ENCODE measurements at places on chromosomes 5 and 9.

- no peak for DNase-seq
Observed at GRCh38 chr5:6850106-6850432, 136.8 kb downstream of the TENT4A start.

DNA sequence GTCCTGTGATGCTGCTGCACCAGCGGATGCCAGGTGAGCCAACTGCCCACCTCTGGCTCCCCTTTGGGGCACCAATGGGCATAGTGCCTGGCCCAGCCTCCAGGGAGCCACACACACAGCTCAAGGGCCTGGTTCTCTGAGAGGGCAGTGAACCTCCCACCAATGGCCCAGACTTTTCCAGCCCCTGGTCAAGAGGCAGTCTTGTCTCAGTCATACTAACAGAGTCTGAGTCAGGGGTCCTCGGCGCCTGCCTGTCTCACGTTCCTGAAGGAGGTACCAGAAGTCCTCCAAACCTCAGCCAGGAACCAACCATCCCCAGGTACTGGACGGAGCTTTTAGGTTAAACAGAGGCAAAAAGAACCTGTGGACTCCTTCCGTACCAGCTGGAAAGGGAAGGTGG lies 121.1 kb downstream of the C5orf15 start:
- DNase-seq: no peak

GRCh38 chr5:177100714-177101121 lies 14.0 kb downstream of the FGFR4 start:
- DNase-seq: no peak

DNA sequence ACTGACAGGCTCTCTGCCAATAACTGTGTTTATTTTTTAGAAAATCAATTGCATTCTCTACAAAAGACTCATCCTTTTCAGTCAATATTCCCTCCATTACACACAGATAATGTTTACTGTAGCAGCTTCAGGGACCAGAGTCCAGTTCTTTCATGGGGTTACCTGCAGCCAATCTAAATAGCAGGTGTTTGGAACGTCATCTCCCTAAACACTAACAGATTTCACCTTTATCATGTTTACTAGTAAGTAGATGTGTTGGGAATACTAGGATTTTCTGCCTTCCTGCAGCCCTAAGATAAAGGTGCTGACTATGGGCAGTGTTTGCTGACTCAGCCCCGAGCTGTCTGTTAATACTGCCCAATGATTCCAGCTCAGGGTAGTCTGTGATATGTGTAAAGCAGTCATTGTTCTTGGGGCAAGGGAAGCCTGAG lies 447.0 kb downstream of the KIF4B start:
- no peak for DNase-seq

DNA sequence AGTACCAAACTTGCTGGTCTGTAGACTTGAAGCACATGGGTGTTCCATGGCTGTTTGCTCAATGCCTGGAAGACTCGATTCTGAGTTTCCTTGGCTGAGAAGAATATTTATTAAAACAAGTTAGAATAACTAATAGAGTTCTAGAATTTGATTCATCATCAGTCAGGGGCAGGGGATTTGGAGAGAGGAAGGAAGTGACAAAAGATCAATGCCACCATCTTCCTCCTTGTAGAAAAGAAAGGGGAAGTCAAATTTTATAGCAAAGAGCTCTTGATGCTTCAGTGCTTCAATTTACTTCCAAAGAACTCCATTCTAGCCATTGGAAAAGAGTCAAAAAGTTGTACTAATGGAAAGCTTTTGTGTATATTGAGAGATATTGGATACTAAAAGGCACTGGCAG lies 236.3 kb downstream of the MCTP1 start:
- DNase-seq: no peak

GRCh38 chr9:101462558-101462957 lies 27.0 kb upstream of the ALDOB start:
- DNase-seq: no peak

DNA sequence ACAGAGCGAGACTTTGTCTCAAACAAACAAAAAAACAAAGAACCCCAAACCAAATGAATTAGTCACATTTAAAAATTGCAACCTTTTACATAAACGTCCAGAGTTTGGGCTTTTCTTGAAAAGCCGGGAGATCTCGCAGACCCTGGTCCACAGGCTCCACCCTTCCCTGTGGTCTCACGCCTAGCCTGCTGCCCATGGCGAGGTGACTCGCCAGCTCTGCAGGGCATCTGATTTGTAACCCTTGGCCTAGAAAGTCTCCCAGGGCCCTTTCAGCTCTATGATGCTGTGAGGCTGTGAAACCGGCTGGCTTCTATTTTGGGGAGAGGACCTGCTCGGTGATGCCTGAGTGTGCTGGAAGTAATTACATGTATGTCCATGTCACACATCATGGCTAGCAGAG lies 44.7 kb upstream of the PHYKPL start:
- no peak for DNase-seq

GRCh38 chr9:72636621-72637020 lies 115.2 kb downstream of the TMC1 start:
- no peak for DNase-seq

GRCh38 chr5:2557435-2557834 lies 194.0 kb downstream of the IRX2 start:
- DNase-seq: no peak

GRCh38 chr5:102681403-102681983 lies 73.6 kb upstream of the PAM start:
- peak; percentile 30 for DNase-seq

DNA sequence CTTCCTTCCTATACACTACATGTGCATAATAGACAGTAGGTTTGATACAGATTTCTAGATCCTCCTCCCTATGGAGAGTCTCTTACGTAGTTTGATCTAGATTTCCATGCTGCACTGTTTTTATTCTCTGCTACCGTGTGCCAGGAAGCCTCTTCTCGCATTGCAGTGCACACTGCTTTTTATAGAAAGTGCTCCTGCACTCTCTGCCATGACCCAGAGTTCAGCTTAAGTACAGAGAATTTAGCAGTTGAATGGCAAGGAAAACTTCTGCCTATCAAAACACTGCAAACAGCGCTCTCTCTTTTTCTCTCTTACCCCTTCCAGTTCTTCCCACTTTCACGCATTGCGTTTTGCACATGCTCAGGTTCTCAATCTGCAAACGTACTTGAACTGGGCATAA lies 187.4 kb downstream of the ARHGAP26 start:
- no peak for DNase-seq

DNA sequence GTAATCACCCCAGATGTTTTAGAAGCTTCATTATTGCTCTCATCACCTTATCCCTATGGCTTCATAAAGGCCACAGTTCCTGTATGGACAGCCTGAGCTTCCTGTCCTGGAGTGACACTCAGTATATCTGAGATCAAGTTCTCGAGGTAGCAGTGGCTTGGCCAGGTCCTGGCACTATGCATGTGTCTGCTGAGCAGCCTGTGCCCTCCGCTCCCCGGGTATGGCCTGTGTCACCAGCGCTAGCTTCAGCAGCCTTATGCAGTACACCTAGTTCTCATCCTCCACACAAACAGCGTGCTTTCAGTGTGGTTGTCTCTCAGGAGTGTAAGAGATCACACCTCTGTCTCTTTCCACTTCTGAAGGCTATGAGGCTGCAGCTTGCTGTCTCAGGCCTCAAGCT lies 514.7 kb downstream of the DIRAS2 start:
- no peak for DNase-seq

DNA sequence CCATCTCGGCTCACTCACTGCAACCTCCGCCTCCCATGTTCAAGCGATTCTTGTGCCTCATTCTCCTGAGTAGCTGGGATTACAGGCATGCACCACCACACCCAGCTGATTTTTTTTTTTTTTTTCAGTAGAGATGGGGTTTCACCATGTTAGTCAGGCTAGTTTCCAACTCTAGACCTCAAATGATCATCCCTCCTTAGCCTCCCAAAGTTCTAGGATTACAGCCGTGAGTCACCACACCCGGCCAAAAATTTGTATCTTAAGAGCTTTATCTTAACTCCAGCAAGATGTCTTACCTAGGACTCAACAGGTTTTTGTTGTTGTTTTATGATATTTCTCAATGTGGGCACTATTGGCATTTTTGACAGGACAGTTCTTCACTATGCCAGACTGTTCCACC lies 27.9 kb downstream of the LYRM7 start:
- no peak for DNase-seq

DNA sequence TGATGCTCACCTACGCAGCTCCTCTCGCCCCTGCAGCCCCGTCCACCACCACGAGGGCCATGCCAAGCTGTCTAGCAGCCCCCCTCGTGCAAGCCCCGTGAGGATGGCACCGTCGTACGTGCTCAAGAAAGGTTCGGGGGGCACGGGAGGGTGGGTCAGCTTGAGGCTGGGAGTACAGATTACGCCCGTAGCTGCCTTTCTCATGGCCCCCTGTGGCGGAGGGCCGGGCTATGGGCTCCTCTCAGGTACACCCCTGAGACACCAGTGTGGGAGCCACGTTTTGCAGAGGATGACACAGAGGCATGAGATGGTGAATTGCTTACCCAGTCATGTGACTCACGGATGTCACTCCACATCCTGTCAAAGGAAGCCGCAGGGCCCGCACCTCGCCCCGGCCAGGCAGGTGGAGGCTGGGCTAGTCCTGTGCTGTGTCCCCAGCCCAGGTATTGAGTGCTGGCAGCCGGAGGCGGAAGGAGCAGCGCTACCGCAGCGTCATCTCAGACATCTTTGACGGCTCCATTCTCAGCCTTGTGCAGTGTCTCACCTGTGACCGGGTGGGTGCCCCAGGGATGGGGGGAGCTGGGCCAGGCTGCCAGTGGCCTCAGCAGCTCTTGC lies 33.7 kb downstream of the USP20 start:
- DNase-seq: no peak

DNA sequence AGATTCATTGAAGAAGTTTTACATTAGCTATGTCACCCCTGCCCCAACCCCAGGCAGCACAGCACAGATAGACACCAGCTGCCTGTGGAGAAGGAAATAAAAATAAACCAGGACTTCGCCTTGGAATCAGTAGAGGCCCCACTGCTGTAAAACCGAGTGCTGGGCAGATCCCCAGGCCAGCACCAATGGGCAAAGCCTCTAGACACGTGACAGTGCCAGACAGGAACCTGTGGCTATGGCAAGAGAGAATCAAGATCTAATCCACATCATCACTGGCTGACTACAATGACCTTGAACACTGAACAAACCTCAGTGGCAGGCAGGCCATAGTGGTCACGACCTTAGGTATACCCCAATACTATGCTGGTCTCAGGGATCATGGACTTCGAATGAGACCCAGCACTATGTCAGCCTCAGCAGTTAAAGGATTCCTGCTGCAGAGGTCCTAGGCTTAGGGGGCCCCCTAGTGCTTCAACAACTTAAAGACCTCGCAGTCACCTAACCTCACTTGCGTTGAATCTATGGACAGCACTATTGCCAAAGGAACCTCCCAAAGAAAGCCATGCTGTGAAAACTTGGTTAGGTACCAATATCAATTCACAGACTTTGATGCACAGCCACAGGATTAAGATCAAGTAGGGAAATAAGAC lies 2118.6 kb upstream of the C9orf72 start:
- no peak for DNase-seq

- no peak for DNase-seq
Observed at GRCh38 chr9:14014744-14015143, 299.2 kb downstream of the NFIB start.

DNA sequence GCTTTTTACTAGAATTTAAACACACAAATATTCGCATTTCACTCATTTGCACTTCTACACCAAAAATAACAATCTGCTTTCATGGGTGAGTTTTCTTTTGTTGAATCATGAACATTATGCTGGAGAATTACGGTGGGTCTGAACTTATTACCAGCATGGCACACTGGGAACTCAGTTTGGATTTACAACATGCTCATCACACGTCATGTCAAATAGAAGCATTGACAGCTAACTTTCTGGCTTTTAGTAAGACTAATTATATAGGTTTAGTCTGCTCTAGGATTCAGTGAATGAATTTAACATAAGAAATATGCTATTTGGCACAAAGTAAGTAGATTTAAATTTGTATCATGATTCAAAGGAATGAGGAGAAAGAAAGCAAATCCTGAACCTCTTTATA lies 290.4 kb downstream of the TMEM167A start:
- no peak for DNase-seq

DNA sequence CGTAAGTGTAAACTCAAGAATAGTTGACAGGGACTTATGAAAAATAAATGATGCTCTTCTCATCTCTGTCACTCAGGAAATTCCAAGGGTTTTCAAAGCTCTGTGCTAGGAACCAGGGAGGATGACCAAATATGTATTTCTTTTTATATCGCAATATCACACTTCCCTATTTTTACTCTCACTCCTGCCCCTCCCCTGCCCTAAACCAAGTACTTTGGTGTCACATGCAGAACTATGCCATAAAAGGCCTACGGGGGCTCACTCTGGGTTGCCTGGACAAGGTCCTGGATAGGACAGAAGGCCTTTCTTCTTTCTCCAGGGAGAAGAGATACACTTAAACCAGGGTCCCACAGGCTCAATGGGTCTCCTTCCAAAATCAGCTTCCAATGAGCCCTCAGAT lies 8.3 kb upstream of the RETREG1 start:
- no peak for DNase-seq

DNA sequence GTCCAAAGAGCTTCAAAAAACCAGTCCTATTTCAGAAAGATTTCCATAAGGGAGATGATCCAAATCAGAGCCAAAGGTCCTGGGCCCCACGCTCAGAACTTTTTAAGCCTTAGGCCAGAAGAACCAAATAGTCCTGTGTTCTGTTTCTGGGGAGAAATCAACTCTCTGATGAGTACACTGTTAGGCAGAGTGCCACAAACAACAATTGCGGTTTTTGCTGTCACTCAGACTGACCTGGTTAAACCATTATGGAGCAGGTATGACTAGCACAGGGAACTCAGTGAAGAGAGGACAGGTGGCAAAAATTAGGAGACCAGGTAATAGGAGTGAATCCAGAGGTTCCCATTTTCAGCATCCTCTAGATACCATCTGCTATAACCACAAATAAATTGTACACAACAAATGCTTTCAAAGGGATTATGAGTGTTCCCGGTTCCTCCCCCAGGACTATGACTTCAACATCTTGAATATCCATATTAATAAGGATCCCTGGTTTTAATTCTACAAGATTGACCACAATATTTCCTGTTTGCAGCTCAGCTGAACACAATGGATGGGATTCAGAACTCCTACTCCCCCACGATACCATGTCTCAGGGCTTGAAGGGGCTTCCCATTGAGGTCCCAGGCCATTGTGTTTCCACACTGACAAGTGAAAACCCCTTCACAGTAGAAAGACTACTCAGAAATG lies 52.1 kb upstream of the FREM1 start:
- no peak for DNase-seq

DNA sequence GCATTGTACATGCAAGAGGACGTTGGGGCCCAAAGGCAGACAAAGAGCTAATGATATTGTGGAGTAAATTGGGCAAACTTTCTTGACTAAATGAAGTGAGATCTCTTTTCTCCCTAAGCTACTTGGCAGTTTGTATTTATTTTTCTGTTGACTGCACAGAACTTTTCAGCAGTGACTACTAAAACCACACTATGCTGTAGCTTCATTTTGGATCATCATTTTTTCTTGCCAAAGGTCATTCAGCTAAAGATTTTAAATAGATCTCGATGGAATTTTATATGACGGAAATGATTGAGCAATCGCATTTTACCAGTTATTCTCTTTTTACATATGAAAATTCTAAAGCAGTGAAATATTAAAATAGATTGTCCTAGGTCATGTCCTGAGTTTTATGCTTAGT lies 286.1 kb upstream of the ACTBL2 start:
- no peak for DNase-seq

Data from SK-N-MC (cell line).